Choroid plexus epithelial cell (primary cell): ENCODE measurements at places on chromosomes 7 and 10.
A peak's percentile ranks its signal among the peaks of the same experiment; 100 is the strongest.

GRCh38 chr7:40455485-40455884 is 320.7 kb downstream of the SUGCT start:
- peak; percentile 82 for DNase-seq

DNA sequence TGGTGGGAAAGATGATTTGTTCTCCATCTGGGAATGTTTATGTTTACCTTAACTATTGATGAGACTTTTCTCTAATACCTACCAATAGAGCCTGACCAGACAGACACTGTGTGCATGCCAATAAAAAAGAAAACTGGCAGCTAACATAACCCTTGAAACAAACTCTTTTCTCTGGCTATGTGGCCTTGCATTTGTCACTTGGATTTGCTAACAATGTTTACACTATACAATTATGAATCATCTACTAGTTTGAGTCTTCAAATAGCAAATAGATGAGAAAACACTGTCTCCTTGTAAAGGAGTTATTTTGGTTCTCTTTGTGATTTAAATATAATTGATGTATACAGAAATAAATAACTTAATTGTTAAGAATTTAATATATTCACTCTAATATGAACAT is 273.1 kb downstream of the SEMA3D start:
- peak; percentile 17 for DNase-seq

- DNase-seq = no peak
Observed at GRCh38 chr7:3380886-3381685, 80.0 kb downstream of the SDK1 start.

DNA sequence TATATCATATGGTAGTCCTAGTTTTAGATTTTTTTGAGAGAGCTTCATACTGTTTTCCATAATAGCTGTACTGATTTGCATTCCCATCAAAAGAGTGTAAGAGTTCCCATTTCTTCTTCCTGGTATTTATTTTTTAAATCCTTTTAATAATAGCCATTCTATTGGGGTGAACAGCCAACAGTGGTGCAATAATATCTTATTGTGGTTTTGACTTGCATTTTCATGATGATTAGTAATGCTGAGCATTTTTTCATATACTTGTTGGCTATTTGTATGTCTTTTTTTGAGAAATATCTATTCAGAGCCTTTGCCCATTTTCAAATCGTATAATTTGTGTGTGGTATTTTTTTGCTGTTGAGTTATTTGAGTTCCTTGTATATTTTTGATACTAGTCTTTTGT is 167.4 kb downstream of the FZD1 start:
- peak; percentile 26 for DNase-seq

DNA sequence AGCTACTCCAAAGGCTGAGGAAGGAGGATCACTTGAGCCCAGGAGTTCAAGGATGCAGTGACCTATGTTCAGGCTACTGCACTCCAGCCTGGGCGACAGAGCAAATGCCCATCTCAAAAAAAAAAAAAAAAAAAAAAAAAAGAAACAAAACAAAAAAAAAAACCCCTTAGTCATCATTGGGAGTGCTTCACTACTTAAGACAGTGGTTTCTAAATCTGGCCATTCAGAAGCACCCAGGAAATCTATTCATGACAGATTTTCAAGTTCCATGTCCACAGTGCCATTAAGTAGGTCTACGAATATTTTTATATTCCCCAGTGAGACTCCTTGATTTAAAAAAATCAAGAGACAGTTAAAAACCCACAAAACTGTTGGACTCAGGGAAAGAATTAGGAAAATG is 182.9 kb downstream of the PIP4K2A start:
- DNase-seq = no peak

DNA sequence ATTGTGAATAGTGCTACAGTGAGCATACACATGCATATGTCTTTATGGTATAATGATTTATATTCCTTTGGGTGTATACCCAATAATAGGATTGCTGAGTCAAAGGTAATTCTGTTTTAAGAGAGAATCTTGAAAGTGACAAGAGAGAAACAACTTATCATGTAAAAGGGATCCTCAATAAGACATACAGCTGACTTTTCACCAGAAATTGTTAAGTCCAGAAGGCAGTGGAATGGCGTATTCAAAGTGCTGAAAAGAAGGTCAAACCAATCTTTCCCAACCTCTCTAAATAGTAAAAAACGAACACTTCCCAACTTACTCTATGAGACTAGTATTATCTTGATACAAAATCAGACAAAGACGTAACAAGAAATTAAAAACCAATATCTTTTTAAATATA is 59.8 kb downstream of the LHFPL3 start:
- no peak for DNase-seq
